ENCODE measurements at places on chromosomes 16 and 17. TPM values are rescaled to one million over a fixed set of nuclear protein-coding genes. Genes with fewer than 3 reads are reported as not detected.

RNF213 gene
- total RNA-seq = 312 TPM

DNA sequence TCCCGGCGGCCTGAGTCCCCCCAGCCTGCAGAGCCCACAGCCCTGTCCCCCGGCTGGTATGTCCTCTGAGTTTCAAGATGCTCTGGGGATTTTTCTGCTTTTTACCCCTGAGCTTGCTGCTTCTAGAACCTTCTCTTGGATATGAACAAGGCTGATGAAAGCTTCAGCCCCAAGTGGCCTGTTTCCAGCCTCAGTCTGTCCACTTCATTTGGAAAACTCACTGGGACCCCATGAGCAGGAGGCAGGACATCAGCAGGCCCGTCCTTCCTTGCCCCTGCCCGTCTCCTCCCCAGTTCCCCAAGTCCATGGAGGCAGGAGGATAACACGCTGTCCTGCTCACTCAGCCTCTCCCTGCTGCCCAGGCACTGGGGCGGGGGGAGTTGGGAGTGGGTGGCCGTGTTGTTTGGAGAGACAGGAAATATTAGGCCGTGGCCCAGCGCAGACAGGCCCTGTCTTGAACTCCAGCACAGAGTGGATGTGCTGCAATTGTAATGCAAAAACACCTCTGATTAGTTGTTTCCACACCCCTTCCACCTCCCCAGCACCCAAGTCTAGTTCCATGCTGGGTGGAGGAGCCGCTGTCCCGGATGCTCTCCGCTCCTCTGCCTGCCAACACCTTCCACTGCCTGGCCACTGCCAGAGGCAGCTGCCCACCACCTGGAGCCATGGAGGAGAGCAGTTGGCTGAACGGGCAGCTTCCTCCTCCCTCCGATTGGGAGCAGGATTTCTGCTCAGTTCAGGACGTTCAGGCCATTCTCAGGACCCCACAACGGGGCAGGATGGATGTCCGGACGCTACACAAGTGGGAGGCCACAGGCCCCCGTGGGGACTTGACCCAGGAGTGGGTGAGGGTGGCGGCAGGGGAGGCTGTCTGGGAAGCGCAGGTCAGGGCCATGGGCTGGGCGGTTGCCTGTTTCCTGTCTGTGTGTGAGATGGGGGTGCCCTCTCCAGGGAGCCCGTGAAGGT, 216.9 kb upstream of the GSE1 start:
- H3K27me3 ChIP-seq = no peaks in the 10 kb centered on the region
- no peak overlapping the region for H3K27ac ChIP-seq
- H3K4me3 ChIP-seq = no peak overlapping the region

GRCh38 chr17:12605222-12605621, 60.5 kb upstream of the MYOCD start:
- no peak overlapping the region for H3K4me3 ChIP-seq
- no peak overlapping the region for H3K27ac ChIP-seq
- no peak for DNase-seq

MRPS34 gene
- total RNA-seq = 25.5 TPM

GRCh38 chr16:27823421-27823820, 240.1 kb downstream of the GSG1L start:
- H3K27ac ChIP-seq = no peak overlapping the region
- H3K4me3 ChIP-seq = no peak overlapping the region
- H3K27me3 ChIP-seq = no peaks in the 10 kb centered on the region
- DNase-seq = no peak

- peaks cover 74% of the 10 kb centered on the region for H3K4me1 ChIP-seq
- no peaks in the 10 kb centered on the region for H3K36me3 ChIP-seq
- H3K27ac ChIP-seq = no peak within 1 kb of the TSS
- DNase-seq = no peak
- peak within 1 kb of the TSS; percentile 38 for H3K4me3 ChIP-seq
These were observed at the start of gene KREMEN2 for GRCh38 chr16:2963723-2964474. Gene KREMEN2 (plus strand): TSS chr16:2964275. CDS start chr16:2964521, 246 bp downstream.

GRCh38 chr17:8466873-8467272, 31.2 kb downstream of the NDEL1 start:
- peaks cover 78% of the 10 kb centered on the region for H3K36me3 ChIP-seq
- no peaks in the 10 kb centered on the region for H3K27me3 ChIP-seq
- no peak overlapping the region for H3K4me3 ChIP-seq
- H3K4me1 ChIP-seq = peaks cover under 1% of the 10 kb centered on the region
- no peak overlapping the region for H3K27ac ChIP-seq

- no peak for DNase-seq
- H3K36me3 ChIP-seq = no peaks in the 10 kb centered on the region
- peaks cover 2% of the 10 kb centered on the region for H3K27me3 ChIP-seq
These were observed 156.5 kb upstream of the WSCD1 start for GRCh38 chr17:5913641-5914040.

DNA sequence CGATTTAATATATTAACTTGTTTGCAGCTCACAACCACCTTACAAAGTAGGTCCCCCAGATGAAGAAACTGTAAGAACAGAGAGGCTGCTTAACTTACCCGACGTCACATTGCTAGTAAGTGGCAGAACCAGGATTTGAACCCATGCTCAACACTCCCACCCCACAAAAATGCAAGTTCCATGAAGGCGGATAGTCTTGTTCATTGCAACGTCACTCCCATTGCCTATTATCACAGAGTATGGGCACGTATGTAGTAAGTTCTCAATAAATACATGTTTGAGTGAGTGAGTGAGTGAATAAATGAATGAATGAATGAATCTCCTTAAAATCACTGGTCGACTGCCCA, 1.1 kb downstream of the USP31 start:
- H3K4me3 ChIP-seq = peak overlapping the region; percentile 43
- DNase-seq = no peak
- no peak overlapping the region for H3K27ac ChIP-seq

- no peaks in the 10 kb centered on the region for H3K27me3 ChIP-seq
- H3K4me1 ChIP-seq = peaks cover 16% of the 10 kb centered on the region
- no peak overlapping the region for H3K4me3 ChIP-seq
- no peak overlapping the region for H3K27ac ChIP-seq
These were observed 3.8 kb upstream of the DCXR start for GRCh38 chr17:82041144-82041814.

COG4 gene
- 15.9 TPM for total RNA-seq

DNA sequence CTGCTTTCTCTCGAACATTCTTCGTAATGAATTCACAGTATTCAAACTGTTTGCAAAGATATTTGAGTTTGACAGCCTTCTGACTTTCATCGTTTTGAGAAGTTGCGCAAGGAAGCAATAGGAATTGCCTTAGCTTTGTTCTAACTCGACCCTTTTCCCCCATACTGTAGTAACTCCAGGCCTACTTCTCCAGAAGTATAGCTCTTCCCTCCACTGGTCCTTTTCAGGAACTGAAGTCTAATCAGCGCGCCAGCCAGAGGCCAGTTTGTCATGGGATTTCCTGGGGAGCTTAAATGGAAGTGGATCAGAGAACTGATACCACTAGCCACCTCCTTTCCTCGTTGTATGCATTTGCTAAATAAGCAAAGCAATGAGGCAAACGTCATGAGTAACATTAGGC, 27.9 kb downstream of the CDR2 start:
- no peaks in the 10 kb centered on the region for H3K4me1 ChIP-seq
- no peak for DNase-seq
- H3K27ac ChIP-seq = no peak overlapping the region
- H3K27me3 ChIP-seq = no peaks in the 10 kb centered on the region

DNA sequence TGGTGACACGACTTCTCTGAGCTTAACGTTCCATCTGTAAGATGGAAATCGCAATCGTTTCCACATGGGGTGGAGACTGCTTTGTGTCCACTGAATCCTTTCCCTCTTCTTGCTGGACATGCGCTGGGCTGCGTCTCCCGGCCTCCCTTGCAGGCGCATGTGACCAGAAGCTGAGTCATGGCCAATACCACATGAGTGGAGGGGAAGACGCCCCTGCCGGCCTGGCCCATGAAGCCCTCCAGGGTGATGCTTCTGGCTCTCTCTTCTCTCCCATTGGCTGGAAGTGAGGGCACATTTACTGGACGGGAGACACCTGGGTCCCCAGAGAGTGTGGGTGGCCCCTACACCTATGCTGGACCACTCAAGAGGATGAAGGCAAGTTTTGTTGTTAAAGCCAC, 71.1 kb downstream of the DYNLRB2 start:
- no peaks in the 10 kb centered on the region for H3K27me3 ChIP-seq
- peaks cover 11% of the 10 kb centered on the region for H3K36me3 ChIP-seq
- no peak for DNase-seq
- H3K4me3 ChIP-seq = no peak overlapping the region
- H3K27ac ChIP-seq = no peak overlapping the region

BICDL2 gene
- not detected for total RNA-seq

- no peak for DNase-seq
- no peaks in the 10 kb centered on the region for H3K27me3 ChIP-seq
- no peak overlapping the region for H3K4me3 ChIP-seq
- no peak overlapping the region for H3K27ac ChIP-seq
- H3K36me3 ChIP-seq = no peaks in the 10 kb centered on the region
These were observed 67.5 kb upstream of the GCSH start for GRCh38 chr16:81163671-81164070.

SLX1A gene
- 18.4 TPM for total RNA-seq

SRCIN1 gene
- not detected for total RNA-seq

DNA sequence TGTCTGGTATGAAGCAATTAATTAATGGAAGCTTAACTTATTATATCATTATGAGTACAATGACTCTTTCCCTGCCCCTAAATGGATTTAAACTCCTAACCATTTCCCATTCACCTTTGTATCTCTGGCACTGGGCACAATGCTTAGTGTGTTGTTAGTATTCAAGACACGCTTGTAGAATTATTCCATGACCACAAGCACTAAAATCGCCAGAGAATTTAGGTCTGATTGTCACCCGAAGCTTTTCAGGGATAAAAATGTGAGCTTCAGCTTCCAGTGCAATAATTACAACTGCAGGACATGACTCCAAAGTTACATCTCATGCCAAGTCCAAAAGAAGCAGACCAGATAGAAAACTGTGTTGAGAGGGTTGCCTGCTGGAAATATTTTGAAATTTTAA, 101.6 kb downstream of the CDH8 start:
- no peak overlapping the region for H3K27ac ChIP-seq
- no peaks in the 10 kb centered on the region for H3K27me3 ChIP-seq
- no peak for DNase-seq

GDPD3 gene
- total RNA-seq = 5.2 TPM

GRCh38 chr17:76734080-76734840, 2.9 kb downstream of the SRSF2 start:
- H3K4me1 ChIP-seq = peaks cover 57% of the 10 kb centered on the region
- H3K27me3 ChIP-seq = no peaks in the 10 kb centered on the region
- peak overlapping the region; percentile 96 for H3K4me3 ChIP-seq
- peak; percentile 42 for DNase-seq
- peak overlapping the region; percentile 9 for H3K27ac ChIP-seq
- peaks cover 63% of the 10 kb centered on the region for H3K36me3 ChIP-seq

GRCh38 chr17:20989481-20989880, 53.3 kb downstream of the USP22 start:
- H3K4me1 ChIP-seq = peaks cover 6% of the 10 kb centered on the region
- H3K4me3 ChIP-seq = no peak overlapping the region
- no peaks in the 10 kb centered on the region for H3K36me3 ChIP-seq

DNA sequence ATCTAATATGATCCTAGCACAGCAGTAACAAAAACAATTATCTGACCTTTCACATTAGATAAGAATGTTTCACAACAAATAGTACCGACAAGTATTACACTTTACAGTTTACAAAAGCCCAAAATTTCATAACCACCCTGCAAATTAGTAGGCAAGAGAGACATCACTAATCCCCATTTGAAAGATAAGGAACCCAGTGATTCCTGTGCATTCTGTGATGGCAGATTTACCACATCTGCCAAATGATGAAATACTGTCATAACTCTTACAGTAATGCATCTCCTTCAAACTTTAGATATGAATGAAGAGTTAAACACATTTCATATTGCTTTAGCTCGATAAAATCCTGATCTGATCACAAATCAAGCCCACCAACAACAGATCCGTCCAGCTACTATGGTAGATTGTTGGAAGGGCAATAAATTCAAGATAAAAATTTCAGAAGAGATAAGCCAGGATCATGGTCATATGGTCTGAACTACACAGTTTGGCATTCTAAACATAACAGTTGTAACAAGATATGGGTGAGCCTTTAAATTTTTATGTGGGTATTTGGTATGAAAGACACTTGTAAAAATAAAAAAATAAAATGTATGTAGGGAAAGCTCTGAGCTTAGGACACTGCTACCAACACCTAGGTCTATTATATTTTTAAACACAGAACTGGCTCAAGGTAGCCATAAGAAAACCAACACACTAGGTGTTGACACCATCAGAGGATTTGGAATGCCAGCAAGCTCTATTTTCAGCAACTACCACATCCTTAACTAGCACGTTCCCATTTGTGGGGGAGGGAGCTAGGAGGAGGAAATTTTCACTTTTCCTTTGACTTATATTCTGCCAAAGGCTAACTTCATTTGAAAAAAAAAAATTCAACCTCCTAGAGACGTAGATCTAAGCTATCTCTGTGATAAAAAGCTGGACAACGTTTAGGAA, 9.3 kb downstream of the YWHAE start:
- no peaks in the 10 kb centered on the region for H3K27me3 ChIP-seq
- no peak for DNase-seq
- peaks cover 8% of the 10 kb centered on the region for H3K36me3 ChIP-seq

GRCh38 chr16:1494129-1494640, 1.0 kb downstream of the TELO2 start:
- H3K27ac ChIP-seq = no peak overlapping the region
- H3K4me3 ChIP-seq = peak overlapping the region; percentile 86
- peaks cover 23% of the 10 kb centered on the region for H3K36me3 ChIP-seq
- peaks cover 27% of the 10 kb centered on the region for H3K4me1 ChIP-seq
- no peaks in the 10 kb centered on the region for H3K27me3 ChIP-seq
- no peak for DNase-seq

GRCh38 chr16:46583036-46583435, 38.1 kb downstream of the SHCBP1 start:
- no peak for DNase-seq
- no peaks in the 10 kb centered on the region for H3K27me3 ChIP-seq
- H3K4me3 ChIP-seq = no peak overlapping the region
- H3K36me3 ChIP-seq = no peaks in the 10 kb centered on the region

DNA sequence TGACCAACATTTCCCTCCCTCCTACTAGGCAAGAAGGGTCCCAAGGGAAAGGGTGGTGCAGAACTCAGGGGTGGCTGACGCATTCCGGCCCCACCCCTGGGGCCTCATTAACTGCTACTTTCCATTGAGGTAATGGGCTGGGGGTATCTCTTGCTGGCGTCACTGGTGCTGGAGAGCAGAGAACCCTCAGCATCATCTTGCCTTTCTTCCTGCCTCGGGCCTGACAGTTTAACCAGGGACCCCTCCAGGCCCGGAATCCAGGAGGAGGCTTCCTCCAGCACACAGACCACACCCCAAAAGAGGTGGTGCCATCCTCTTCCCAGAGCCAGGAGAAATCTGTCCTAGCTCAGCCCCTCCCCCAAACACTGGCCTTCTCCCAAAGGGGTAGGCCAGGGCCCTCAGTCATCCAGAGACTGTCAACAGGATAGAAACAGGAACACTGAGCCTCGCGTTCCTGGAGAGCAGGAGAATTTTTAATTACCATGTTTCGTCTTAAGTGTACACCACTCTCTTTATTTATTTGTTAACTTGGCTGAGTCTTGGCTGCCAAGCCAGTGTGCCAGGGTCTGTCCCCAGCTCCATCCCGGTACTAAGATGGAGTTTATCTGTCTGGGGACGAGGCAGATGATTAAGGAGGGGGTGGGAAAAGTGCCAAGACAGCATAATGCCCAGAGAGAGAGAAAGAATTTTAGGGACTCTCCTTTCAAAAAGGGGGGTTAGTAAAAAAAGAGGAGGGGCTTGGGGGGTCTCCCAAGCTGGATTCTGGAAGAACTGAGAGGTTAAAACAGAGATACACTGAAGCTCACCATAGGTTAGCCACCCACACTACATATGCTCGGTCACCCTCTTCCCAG, 5.1 kb downstream of the ETV4 start:
- DNase-seq = no peak
- peaks cover 24% of the 10 kb centered on the region for H3K27me3 ChIP-seq
- H3K36me3 ChIP-seq = no peaks in the 10 kb centered on the region

ADGRG1 gene
- 2.3 TPM for total RNA-seq

Measured in CD4-positive, alpha-beta T cell (primary cell).